ENCODE measurements at places on chromosomes 4 and X.

DNA sequence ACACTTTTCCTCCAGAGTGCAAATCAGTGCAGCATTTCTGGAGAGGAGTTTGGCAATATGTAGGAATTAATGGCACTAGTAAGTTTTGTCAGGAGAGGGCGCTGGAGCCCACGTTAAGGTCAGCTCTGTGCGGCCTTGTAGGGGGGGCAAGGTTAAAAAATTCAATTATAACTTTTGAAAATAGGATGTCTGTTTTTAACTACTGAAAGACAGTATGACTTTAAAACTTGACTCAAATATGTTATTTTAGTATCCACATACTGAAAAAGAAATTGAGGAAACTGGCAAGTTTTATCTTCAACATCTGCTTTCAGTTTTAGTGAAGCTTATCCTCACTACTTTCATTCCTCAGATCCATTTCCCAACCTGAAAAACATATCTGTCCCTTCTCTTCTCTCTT, 30.9 kb upstream of the HSD17B13 start:
- DNase-seq, result no peak

DNA sequence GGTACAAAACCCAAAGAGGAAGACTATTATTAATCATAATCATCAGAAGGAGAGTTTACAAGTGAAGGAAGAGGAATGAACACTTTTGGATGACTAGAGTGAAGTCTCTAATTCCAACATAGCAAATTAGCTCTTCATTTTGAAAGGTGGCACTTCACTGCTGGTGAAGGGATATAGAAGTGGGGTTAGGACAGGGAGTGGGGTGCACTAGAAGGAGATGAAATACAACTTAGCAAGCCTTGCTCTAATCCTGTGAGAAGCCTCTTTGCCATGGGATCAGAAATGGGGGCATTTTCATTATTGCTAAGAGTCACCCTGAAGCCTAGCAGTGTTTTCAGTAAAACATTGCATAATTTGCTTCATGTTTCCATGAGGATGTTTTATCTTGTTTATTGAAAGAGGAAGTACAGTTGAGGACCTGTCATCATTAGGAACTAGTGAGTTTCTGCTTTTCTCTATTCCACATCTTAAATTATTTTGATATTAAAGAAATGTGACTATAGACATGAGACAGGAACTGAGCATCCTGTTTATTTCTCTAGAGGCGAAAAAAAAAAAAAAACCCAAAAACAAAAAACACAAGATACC, 9.3 kb upstream of the GRPR start:
- DNase-seq, result no peak

DNA sequence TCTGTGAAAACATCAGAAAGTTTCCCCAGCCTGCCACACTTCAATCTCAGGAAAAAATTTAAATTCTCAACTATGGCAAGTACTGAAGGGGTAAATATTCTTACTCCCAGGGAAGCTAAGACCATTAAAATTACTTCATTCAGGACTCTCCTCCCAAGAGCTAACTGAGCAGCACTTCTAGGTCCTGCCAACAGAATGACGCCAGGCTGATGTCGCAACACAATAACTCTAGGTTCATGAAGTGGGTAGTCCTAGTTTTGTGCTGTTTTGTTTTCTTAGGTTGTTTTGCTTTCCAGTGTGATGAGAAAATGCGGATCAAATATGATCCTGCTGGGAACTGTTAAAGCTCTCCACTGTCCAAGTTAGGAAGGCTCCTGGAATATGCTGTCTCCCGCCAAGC, 180.0 kb downstream of the NKX6-1 start:
- peak; percentile 2 for DNase-seq

GRCh38 chrX:40068048-40068447, 29.7 kb downstream of the BCOR start:
- DNase-seq, result no peak

GRCh38 chrX:136636121-136636520, 11.8 kb upstream of the CD40LG start:
- no peak for DNase-seq

DNA sequence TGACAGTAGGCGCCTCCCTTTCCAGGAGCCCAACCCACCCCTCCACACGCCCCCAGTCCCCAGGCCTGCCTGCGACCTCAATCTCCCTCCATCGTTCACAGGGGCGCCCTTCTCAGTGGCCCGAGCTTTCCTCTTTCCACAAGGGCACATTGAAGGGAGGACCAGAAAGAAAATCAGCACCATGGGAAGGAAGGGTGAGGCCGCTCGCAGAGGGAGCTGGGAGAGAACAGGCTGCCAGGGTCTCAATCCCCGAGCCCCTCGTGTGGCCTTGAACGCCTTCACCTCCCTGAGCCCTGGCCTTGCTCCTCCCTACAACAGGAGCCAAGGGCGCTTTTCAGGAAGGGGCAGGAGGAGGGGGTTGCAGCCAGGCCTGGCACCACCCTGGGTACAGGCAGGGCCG, 66.5 kb downstream of the WFS1 start:
- no peak for DNase-seq

DNA sequence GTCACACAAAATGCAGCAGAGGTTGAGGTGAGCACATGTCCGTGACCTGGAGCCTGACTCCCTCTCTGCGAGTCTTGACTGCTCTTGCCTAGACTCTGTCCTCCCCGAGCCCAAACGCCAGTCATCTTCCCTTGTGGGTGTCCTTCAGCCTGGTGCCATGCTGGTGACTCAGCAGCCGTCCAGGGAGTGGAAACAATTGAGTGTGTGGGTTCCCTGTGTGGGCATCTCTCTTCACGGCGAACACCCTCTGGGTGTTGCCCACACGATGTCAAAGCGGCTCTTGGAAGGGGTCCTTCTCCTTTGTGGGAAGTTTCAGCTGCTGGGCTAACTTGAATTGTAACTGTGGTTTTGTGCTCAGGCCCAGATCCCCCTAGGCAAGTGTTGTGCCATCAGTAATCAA, 17.5 kb upstream of the MSANTD1 start:
- DNase-seq, result no peak

- no peak for DNase-seq
Observed at GRCh38 chr4:56164907-56165306, 216.2 kb downstream of the CEP135 start.

- DNase-seq, result no peak
Observed at GRCh38 chrX:114268643-114269042, 315.2 kb upstream of the HTR2C start.

DNA sequence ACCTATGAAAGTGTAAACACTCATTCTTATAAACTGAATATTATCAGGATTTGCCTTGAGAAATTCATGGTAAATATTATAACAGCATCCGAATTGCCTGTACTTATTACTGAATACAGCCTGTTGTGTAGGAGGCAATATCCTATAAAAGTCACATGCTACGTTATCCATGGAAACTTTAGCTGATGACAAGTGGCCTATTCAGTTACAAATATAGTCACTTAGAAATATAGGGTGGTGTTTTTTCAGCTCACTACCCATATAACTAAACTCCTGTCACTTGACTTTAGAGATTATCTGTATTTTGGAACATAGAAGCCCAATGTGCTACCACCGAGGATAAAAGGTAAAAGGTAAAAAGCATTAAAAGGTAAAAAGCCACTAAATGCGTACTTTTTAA, 493.4 kb downstream of the INPP4B start:
- DNase-seq, result no peak

DNA sequence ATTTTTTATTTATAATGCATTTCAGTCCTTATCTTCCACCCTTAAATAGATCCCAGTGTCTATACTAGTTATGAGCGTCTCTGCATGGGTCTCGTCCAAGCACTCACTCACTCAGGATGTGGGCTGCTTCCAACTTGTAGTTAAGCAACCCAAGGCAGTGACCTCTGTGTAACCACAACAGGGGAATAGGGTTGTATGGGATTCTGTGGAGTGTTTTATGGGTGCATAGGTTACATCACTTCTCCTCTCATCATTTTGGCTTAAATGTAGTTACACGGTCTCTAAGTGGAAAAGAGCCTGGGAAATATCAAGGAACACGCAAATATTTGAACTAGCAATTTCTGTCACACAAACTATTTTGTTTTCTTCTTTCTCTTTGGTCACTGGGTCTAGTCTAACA, 931.0 kb downstream of the STIM2 start:
- DNase-seq, result no peak

GRCh38 chr4:156886481-156886880, 85.1 kb downstream of the PDGFC start:
- DNase-seq, result no peak

GRCh38 chr4:128862608-128863311, 53.3 kb downstream of the JADE1 start:
- no peak for DNase-seq

DNA sequence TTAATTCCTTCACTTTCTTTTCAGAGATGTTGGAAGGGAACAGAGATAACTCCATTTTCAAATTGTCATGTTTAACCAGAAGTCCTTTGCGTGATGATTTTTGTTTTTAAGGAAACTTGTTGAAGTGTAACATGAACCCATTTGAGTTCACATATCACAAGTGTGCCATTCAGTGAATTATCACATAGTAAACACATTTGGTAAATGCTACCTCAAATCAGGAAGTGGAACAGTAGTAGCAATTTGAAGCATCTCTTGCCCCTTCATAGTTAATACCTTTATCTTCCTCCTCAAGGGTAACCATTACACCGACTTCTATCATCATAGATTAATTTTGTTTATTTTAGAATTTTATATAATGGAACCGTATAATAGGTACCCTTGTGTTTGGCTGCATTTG, 35.8 kb downstream of the KDM6A start:
- DNase-seq, result no peak

DNA sequence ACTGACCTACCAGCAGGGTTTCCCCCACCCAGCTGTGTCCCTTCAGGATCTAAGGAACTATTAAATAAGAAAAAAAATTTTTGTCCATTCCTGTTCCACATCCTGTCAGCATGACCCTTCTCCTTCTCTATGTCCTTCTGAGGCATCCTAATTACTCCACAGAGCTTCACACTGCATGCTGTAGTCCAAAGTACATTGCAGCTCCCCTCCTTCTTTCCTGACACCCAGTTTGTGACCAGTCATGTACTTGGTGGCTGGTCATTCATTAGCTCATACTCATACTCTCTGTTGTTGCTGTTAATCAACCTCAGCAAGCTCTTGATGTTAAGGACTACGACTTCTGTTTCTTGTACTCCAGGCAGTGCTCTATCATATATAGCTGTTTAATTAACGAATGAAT, 2.4 kb upstream of the EGF start:
- no peak for DNase-seq

- DNase-seq, result no peak
Observed at GRCh38 chr4:183962419-183962818, 57.3 kb downstream of the STOX2 start.

DNA sequence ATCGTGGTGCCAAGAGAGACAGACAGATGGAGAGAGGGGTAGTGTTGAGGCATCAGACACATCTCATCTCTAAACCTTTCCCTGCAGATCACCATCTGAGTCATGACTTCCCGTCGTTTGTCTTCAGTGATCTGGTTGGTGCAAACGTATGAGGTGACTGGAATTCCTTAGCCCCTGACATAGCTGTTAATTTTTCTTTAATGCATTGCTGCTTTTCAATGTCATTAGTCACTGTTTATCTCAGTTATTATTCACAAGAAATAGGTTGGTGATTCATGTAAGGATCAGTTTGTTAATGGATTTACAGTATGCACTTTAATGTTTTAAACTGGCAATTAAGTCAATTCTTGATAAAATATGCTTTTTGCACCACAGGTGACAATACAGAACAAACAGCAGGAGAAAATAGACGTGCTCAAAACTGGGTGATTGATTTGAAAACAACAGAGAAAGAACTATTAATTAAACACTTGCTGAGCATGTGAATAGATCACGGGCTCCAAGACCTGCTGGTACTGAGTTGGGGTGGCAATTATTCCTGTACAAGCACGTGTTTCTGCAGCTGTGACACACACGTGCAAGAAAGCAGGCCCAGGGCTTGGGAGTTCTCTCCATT, 1.3 kb upstream of the TMEM154 start:
- no peak for DNase-seq

DNA sequence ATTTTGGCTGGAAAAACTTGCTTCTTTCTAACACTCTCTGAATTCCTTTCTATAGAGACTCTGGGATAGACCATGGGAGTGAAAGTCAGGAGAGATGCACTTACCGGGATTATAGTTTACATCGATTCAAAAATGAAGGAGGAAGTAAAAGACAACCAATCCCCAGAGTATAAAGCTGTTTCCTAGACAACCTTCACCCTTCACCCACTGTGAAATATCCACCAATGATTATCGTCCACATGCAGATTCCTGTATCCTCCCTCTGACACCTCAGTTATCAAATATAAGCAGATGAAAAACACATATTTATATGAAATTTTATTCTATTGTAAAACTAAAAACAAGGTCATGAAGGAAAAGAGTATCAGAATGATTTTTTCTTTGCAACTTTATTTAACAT, 258.8 kb upstream of the GK2 start:
- DNase-seq, result no peak

DNA sequence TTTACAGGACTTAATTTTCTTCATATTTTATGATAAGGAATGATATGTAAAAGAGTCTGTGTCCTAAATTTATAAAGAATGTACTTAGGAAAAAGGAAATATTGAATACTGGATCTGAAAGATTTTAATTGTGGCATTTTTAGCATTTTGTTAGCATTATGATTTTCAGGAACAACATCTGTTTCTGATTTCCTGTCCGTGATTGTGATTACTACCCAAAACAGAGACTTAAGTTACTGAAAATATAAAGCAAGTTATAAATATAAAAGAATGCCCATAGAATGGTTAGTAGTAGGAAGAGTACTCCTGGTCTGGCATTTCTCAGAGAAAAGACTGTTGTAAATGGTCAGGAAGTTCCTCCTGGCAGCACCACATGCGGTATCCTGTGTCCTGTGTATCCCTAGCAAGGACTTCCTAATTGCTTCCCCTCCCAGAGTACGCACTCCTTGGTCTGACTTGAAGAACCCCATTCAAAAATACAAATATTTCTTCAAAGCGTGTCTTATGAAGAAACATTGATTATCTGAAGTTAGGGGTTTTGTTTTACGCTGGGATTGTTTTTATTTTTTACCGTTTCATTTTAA, 88.9 kb downstream of the RS1 start:
- DNase-seq, result no peak

- DNase-seq, result peak; percentile 11
Observed at GRCh38 chr4:87895964-87896621, 63.3 kb downstream of the MEPE start.

GRCh38 chr4:40579983-40580382, 49.7 kb downstream of the RBM47 start:
- no peak for DNase-seq

DNA sequence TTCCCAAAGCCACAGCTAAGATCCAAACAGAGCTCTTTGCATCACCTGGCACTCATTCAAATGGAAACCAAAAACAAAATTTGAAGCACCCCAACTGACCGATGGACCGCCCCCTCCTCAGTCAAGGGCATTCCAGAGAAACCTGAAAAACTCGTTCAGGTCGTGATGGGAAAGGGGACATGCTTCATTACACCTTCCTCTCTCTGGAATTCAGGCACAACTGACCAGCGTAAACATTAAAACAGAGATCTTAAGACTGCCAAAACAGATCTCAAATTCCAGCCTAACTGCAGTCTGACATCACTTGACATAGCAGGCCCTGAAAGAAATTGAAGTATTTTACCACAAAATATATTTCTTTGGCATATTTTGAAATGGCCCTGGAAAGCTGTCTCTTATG, 28.5 kb downstream of the PTTG2 start:
- no peak for DNase-seq

GRCh38 chr4:22962295-22962694, 269.6 kb downstream of the GBA3 start:
- no peak for DNase-seq

GRCh38 chrX:101287402-101287801, 3.7 kb downstream of the TAF7L start:
- DNase-seq, result no peak

- no peak for DNase-seq
Observed at GRCh38 chrX:107747596-107748161, 27.9 kb downstream of the TSC22D3 start.

- no peak for DNase-seq
Observed at GRCh38 chrX:40153345-40154249, 55.8 kb upstream of the BCOR start.

All from GOT3 (cell line).